Peyer's patch (tissue), 4 donors: ENCODE measurements at places on chromosomes 2 and 18. TPM values are rescaled to one million over a fixed set of nuclear protein-coding genes. Genes with fewer than 3 reads are reported as not detected.

DNA sequence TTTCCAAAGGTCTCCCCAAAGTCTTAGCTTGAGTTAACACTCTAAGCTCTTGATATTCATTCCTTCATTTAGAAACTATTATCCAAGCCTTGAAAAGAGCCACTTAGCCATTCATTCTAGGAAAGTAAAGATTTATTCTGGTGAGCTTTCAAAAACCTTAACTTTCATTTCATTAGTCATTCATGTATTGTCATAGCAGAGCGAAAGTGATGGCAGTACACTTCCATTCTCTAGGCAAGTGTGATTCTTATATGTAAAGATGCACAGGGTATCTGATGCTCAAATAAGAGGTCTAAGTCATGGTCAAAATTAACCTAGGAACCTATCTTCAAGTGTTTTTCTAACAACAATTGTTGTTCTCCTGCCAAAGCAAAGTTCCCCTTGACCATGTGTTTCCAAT, 553.0 kb upstream of the FANCL start:
- DNase-seq = no peak

DNA sequence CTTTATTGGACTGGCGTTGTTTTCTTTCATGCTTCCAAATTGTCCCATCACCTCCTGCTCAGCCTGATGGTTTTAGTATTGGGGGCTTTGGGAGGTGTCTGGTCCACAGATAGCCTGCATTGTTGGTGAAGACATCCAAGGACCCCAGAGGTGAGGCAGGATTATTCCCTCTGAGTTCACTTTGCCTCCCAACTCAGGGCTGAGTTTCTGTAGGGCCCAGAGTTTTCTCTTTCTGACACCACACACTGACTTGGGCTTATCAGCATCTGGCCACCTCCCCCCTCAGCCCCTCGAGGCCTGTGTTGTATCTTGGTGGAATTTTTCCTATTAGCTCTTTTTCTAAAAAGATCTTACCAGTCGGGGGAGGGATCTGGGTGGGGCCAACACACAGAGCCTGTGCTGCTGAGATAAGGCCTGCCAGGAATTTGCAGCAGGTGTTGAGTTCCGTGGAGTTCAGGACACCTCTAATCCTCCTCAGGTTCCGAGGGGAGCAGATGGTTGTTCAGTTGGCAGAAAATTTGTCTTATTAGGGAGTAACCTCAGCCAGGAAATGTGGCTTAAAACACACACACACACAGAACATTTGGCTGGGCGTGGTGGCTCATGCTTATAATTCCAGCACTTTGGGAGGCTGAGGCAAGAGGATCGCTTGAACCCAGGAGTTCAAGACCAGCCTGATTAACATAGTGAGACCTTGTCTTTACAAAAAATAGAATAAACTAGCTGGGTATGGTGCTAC, 7.3 kb downstream of the EMILIN2 start:
- DNase-seq = no peak

DNA sequence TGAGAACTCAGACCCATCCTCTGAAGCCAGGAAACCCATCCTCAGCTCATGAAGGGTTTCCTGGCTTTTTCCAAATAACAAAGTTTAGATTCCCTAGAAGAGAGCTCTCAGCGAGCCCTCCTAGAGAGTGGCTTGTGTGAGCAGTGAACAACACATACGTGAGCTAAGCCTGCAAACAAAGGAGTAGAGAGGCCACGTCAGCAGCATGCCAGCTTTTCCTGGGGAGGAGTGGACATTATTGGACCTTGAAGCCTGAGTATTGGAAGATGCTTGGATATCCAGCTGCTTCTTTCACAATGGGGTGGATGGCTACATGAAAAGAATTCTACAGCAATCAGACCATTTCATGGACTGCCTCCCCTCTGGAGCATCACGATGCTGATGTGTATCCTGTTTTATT, 21.1 kb downstream of the KIF5C start:
- DNase-seq = no peak

The PDCD1 gene
- not detected for total RNA-seq

The EN1 gene
- not detected for total RNA-seq

DNA sequence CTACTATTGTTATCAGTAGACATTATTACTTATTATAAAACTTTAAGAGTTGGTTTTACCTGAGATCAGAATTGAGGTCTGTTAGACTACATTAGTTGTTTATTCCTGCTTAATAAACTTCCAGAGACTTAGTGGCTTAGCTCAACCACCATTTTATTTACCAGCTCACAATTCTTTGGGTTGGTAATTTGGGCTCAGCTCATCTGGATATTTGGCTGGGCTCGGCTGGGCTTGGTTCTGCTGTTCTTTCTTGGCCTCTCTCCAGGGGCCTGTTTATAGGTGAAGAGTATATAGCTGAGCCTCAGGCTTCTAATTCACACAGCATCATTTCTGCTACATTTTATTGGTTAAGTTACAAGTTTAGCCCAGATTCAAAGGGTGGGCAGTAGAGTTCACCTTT, 67.9 kb downstream of the CCDC138 start:
- no peak for DNase-seq

The AQP12B gene
- total RNA-seq = 2.5 TPM

DNA sequence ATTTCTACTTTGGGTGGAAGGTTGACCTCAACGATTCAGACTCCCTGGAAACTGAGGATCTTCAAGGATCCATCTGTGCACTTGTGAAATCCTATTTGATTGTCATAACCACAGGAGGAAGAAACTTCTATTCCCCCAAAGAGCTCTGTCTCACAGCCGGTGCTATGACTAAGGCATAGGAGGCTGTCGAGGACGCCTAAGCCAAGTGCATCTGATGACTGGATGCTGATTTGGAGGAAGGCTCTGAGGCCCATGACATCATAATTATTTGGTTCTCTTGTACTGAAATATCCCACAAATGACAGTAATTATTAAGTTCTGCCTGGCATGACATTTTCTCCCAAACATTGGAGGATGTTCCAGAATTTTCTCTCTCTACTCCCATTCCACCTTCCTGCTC, 13.8 kb upstream of the KCNF1 start:
- DNase-seq = no peak

DNA sequence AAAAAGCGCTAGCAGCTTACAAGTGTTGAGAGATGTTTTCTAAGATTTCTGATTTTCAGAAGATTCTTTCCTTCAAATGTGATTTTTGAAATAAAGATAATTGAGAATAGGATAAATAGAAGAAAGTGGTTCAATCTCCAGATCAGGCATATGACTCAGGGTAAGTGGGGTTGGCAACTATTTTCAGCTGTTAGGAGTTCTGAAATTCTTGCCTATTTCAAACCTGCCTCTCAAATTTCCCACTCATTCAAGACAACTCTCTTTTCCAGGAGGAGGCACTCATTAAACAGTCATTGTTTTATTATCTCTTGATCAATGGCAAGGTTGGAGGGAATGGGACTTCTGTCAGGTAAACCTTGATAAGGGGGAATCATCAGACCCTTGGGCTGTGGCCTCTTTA, 138.9 kb downstream of the HNMT start:
- DNase-seq = no peak

DNA sequence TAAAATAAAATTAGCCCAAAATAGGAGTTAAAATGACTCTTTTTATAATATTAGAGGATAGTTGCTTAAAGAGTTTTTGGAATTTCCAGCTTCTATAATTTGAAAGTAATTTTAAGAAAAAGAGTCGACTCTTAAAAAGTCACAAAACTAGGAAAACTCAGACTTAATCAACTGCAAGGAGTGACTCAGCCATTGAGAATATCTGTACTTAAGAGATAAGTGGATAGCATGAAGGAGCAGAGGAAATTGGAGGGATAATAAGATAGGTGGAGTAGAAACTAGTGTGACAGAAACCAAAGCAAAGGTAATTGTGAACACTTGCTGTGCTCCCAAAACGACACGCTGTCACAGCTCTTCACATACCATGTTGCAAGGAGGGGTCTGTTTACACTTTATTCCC, 8.4 kb downstream of the RSAD2 start:
- no peak for DNase-seq

DNA sequence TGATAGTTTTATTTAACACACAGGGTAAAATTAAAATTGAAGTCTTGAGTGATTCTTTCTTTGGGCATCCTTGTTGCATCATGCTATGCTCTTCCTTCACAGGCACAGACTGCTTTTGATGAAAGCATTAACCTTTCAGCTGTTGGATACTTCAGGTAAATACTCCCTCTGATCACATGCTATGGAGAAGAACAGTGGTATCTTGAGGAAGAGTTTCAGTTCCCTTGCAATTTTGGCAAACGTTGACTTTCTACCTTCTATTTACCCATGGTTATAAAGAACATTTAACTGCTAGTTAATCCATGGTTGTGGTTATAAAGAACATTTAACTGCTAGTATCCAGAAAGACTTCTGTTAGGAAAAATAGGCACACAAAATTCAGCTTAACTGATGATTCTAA, 75.7 kb downstream of the AOX1 start:
- DNase-seq = no peak

The CDKL4 gene
- total RNA-seq = 0.70 TPM

- DNase-seq = no peak
Measured at GRCh38 chr2:215119847-215120246, 18.6 kb downstream of the ABCA12 start.

The TMX3 gene
- total RNA-seq = 45.5 TPM

DNA sequence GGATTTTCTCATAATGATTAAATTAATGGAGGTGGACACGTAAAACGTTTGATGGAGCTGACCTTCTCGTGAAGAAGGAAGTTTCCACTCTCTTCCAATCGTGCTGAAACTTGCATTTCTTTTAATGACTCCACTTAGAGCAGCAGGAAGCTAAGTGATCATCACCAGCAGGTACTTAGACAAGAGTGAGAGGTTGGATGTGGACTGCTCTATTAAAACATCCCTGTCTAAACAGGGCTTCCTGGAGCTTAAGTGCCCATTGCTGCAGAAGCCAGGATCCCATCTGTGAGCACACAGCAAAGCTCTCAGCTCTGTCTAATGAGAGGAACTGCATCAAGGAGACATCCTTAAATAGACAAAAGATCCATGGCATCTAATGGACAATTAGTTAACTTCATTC, 1539.5 kb upstream of the CELF4 start:
- DNase-seq = no peak

- no peak for DNase-seq
Measured at GRCh38 chr2:121372721-121373353, 87.8 kb upstream of the TFCP2L1 start.

The CRYGD gene
- not detected for total RNA-seq

DNA sequence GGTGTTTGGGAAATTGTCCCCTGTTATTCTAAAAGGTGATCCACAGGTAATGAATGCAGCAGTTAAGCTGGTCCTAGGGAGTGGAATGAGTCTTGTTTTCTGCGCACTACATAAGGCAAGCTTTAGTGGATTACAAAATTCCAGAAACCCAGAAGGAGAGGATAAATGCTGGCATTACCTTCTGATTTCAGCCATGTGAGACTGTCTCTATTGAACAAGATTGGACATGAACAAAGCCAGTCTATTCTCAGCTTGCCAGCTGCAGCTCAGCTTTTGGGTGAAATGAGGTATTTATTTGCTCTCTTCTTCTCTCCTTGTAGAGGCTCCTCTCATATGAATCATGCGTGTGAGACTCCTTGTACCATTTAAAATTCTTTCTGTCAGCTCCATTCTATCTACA, 944.9 kb downstream of the CNTNAP5 start:
- DNase-seq = no peak

- no peak for DNase-seq
Measured at GRCh38 chr2:22829791-22830190, 555.2 kb upstream of the KLHL29 start.

GRCh38 chr2:227322530-227323205, 2.4 kb upstream of the MFF start:
- DNase-seq = no peak

DNA sequence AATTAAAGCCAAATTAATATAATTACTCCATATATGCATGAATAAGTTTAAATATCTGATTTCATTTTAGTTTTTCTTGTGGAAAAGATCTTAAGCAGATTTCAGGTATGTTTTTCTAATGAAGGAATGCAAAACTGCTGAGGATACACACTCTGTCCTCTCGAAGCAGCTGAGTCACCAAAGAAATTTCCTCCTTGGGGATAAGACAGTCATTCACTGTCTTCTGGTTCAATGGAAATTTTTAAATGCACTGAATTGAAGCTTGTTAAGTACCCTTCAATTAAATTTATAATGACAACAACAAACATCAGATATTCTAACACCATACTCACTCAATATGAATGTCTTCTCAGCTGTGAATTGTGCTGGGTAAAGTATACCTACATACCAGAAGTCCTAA, 101.5 kb upstream of the DNER start:
- DNase-seq = no peak

DNA sequence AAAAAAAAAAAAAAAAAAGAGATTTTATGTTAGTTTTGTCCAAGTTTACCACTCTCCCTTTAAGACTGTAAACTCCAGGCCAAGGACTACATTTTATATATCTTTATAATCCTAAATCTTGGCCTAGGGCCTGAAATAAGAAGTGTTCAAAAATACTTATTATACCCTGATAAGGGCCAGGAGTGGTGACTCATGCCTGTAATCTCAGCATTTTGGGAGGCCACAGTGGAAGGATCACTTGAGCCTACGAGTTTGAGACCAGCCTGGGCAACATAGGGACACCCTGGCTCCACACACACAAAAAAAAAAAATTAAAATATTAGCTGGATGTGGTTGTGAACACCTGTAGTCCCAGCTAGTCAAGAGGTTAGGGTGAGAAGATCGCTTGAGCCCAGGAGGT, 12.7 kb downstream of the TRIP12 start:
- no peak for DNase-seq
